ENCODE measurements at places on chromosomes 1 and 21. TPM values are rescaled to one million over a fixed set of nuclear protein-coding genes. Genes with fewer than 3 reads are reported as not detected.

GRCh38 chr1:19044975-19045831 lies 88.7 kb upstream of the IFFO2 start:
- H3K27ac ChIP-seq = no peak overlapping the region
- H3K4me1 ChIP-seq = no peaks in the 10 kb centered on the region
- peaks cover 17% of the 10 kb centered on the region for H3K27me3 ChIP-seq
- H3K36me3 ChIP-seq = no peaks in the 10 kb centered on the region

DNA sequence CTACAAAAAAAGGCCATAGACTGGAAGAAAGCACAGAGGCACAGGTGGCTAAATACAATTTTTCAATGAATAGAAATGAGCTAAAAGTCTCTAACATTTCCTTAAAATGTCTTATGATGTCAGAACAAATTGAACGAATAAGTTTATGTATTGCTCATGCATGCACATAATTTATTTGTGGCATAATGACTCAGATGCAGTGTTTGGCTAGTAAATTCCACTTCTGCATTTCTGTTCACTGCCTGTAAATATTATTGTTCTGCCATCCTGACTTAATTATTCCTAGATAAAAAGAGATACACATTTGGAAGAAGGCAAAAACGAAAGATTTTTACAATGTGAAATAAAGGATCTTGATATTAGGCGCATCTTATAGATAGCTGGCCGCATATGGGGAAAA lies 26.6 kb upstream of the EXO1 start:
- no peak for DNase-seq
- no peaks in the 10 kb centered on the region for H3K27me3 ChIP-seq
- no peak overlapping the region for H3K4me3 ChIP-seq
- peaks cover 14% of the 10 kb centered on the region for H3K4me1 ChIP-seq
- no peaks in the 10 kb centered on the region for H3K36me3 ChIP-seq

GRCh38 chr1:44078104-44078503 lies 40.5 kb upstream of the KLF17 start:
- H3K27ac ChIP-seq = no peak overlapping the region
- H3K36me3 ChIP-seq = no peaks in the 10 kb centered on the region

- no peaks in the 10 kb centered on the region for H3K4me1 ChIP-seq
- H3K27me3 ChIP-seq = no peaks in the 10 kb centered on the region
- H3K4me3 ChIP-seq = no peak overlapping the region
- no peaks in the 10 kb centered on the region for H3K36me3 ChIP-seq
- H3K27ac ChIP-seq = no peak overlapping the region
- peak; percentile 62 for DNase-seq
Observed at GRCh38 chr1:65958561-65959350, 166.1 kb downstream of the PDE4B start.

DNA sequence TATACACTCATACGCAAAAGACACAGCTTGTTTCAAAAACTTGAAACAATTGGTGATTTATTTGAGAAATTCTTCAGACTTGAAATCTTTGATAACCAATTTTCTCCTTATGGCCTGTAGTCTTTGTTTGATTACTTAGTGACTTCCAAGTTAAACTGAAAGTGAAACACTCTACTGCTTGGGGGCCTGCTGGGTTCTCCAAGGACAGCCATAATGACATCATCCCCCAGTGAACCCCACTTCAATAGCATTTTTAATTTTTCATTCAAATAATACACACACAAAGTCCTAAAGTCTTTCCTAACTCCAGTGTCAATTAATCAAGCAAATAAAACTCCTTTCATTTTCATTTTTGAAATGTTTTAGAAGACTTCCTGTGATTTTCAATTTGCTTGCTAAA lies 59.2 kb downstream of the KRTAP19-8 start:
- DNase-seq = no peak
- no peaks in the 10 kb centered on the region for H3K4me1 ChIP-seq
- no peak overlapping the region for H3K4me3 ChIP-seq
- H3K36me3 ChIP-seq = no peaks in the 10 kb centered on the region
- no peak overlapping the region for H3K27ac ChIP-seq

- no peaks in the 10 kb centered on the region for H3K36me3 ChIP-seq
- H3K27ac ChIP-seq = no peak overlapping the region
- H3K4me1 ChIP-seq = peaks cover 9% of the 10 kb centered on the region
- H3K27me3 ChIP-seq = no peaks in the 10 kb centered on the region
Observed at GRCh38 chr21:19507682-19508260, 1104.2 kb upstream of the TMPRSS15 start.

DNA sequence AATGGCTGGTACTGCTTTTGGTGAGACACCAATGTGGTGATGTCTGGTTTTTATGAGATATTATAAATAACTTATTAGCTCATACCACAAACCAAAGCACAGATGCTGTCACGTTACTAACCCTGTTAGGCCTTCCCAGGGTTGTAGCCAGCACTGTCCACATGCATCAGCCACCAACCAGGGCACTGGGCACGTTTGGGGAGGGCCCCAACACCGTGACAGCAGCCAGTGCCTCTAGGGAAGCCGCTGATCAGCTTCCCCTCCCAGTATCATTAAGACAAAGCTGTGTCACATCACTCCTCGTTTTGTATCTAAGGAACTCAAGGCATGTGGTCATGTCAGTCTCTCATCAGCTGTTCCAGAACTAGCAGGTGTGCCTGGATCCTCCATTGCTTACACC lies 13.9 kb downstream of the URB1 start:
- H3K27me3 ChIP-seq = no peaks in the 10 kb centered on the region
- no peak overlapping the region for H3K4me3 ChIP-seq
- peaks cover 6% of the 10 kb centered on the region for H3K4me1 ChIP-seq
- DNase-seq = no peak

DNA sequence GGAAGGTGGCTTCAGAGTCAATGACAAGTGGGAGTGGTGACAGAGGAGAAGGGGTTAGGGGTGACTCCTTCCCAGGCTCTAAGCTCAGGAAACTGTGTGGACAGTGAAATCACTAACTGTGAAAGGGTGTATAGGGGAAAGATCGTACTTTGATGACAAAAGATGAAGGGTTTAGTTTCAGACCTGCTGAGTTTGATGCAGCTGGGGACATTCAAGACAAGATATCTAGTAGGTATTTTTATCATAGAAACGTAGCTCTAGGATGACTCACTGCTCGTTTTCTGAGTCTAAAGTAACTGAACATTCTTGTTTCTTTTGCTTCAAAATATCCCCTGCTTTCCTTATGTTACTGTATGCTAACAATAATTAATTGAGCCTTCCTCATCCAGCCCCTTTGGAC lies 149.0 kb downstream of the PCP4 start:
- H3K36me3 ChIP-seq = no peaks in the 10 kb centered on the region
- no peak for DNase-seq
- no peaks in the 10 kb centered on the region for H3K4me1 ChIP-seq
- no peak overlapping the region for H3K27ac ChIP-seq
- H3K27me3 ChIP-seq = no peaks in the 10 kb centered on the region
- H3K4me3 ChIP-seq = no peak overlapping the region

- H3K27me3 ChIP-seq = peaks cover 33% of the 10 kb centered on the region
- no peak for DNase-seq
- no peak overlapping the region for H3K4me3 ChIP-seq
- H3K27ac ChIP-seq = no peak overlapping the region
- no peaks in the 10 kb centered on the region for H3K36me3 ChIP-seq
Observed at GRCh38 chr21:31967334-31967733, 94.5 kb downstream of the HUNK start.

- peak overlapping the region; percentile 75 for H3K27ac ChIP-seq
- H3K4me1 ChIP-seq = peaks cover 49% of the 10 kb centered on the region
- H3K27me3 ChIP-seq = no peaks in the 10 kb centered on the region
- no peaks in the 10 kb centered on the region for H3K36me3 ChIP-seq
- no peak for DNase-seq
Observed at GRCh38 chr1:201294876-201295275, 11.6 kb downstream of the PKP1 start.

GRCh38 chr1:7609311-7609994 lies 161.6 kb upstream of the VAMP3 start:
- H3K27ac ChIP-seq = no peak overlapping the region
- peaks cover 45% of the 10 kb centered on the region for H3K27me3 ChIP-seq
- no peak for DNase-seq

- H3K4me3 ChIP-seq = no peak overlapping the region
- H3K27ac ChIP-seq = no peak overlapping the region
- H3K4me1 ChIP-seq = peaks cover 5% of the 10 kb centered on the region
Observed at GRCh38 chr1:89466307-89466930, 58.2 kb upstream of the LRRC8B start.

DNA sequence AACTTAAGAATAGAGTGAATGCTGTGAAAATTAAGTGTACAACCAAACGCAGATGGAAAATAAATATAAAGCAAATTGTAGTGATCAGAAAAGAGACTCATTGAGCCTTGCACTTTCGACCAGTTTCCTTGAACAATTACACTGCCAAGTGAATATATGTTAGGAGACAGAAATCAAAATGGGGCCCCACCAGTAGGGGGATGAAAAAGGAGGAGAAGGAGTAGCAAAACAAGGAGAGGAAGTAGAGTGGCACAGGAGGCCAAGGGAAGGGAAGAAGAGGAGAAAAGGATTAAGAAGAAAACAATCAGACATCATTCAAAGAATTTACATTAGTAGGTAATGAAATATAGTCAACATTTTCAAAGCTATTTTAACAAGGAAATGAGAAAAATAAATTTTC lies 1770.6 kb downstream of the PLA2G4A start:
- no peaks in the 10 kb centered on the region for H3K27me3 ChIP-seq
- H3K4me3 ChIP-seq = no peak overlapping the region
- H3K36me3 ChIP-seq = no peaks in the 10 kb centered on the region
- H3K27ac ChIP-seq = no peak overlapping the region
- H3K4me1 ChIP-seq = peaks cover 4% of the 10 kb centered on the region

- peaks cover 73% of the 10 kb centered on the region for H3K36me3 ChIP-seq
- no peaks in the 10 kb centered on the region for H3K27me3 ChIP-seq
- H3K4me3 ChIP-seq = no peak overlapping the region
- DNase-seq = no peak
Observed at GRCh38 chr1:206736878-206737728, 33.5 kb upstream of the IL19 start.

GRCh38 chr1:28297826-28298225 lies 31.0 kb upstream of the MED18 start:
- H3K27ac ChIP-seq = no peak overlapping the region
- no peak overlapping the region for H3K4me3 ChIP-seq
- DNase-seq = no peak
- no peaks in the 10 kb centered on the region for H3K27me3 ChIP-seq
- peaks cover 6% of the 10 kb centered on the region for H3K36me3 ChIP-seq

DNA sequence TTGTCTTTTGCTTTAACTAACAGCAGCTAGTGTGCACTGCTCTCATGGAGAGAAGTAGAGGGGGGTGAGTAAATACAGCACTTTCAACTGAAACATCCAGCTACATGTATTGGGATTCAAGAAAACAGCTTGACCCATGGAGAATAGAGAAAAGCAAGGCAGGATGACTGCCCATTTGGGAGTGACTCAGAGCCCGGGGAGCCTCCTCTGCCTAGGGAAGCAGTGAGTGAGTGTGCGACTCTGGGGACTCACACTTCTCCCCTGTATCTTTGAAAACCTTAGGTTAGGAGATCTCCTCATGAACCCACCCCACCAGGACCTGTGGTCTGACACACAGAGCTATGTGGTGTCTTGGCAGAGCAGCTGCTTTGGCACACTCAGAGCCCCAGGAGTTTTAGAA lies 82.0 kb upstream of the PTGFR start:
- H3K27ac ChIP-seq = no peak overlapping the region
- DNase-seq = no peak
- H3K36me3 ChIP-seq = no peaks in the 10 kb centered on the region
- H3K27me3 ChIP-seq = no peaks in the 10 kb centered on the region
- no peaks in the 10 kb centered on the region for H3K4me1 ChIP-seq

DNA sequence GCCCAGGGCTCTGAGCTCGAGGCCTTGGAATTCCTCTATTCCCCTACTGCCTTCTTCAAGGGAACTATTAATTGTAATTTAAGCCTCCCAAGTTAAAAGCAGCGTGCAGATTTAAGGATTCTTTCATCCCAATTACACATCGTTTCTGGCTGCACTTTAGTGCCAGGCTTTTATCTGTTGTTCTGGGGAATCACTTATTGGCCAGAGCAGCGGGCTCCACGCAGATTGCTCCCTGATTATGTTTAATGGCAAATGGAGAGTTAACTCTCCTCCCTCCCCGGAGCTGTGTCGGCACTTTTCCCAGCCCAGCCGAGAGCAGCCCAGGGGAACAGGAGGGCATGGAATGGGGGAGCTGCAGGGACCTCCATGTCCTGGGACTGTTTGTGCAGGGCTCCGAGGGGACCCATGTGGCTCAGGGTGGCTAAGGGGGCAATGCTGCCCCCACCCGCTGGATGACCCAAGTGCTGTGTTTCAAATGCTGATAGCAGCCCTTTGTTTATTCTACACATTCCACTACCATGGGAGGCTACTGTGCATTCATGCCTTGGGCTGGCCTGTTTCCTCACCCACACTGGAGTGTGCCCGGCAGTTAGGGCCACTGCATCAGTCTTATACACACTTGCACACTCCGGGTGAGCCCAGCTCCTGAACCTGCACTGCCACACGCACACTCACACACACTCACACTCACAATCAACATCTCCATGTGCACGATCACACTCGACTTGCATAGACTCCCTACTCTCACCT lies 93.3 kb upstream of the POU3F1 start:
- H3K4me3 ChIP-seq = no peak overlapping the region
- no peak for DNase-seq
- H3K4me1 ChIP-seq = peaks cover 25% of the 10 kb centered on the region
- no peak overlapping the region for H3K27ac ChIP-seq

DNA sequence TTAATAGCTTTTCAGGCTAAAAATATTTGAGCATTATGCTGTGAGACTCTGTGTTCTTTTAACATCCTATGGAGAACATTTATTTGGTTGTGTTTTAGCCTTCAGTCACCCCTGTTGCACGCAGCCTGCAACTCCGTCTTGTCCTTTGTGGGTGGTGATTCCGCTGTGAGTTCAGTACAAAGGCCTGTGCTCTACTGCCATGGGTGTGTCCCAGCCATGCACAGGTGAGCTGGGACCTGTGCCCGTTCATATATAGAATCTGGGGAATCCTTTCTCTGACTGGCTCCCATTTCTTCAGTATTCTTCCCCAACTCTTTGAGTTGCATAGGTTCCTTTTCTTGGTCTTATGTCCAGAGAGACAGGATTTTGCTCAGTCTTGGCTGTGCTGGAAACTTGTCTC lies 61.4 kb downstream of the ACTL8 start:
- H3K4me3 ChIP-seq = no peak overlapping the region
- peaks cover 57% of the 10 kb centered on the region for H3K27me3 ChIP-seq
- no peaks in the 10 kb centered on the region for H3K4me1 ChIP-seq
- no peak for DNase-seq
- H3K27ac ChIP-seq = no peak overlapping the region
- no peaks in the 10 kb centered on the region for H3K36me3 ChIP-seq

Gene RNU1-2
- 1,606 TPM for total RNA-seq

Gene ACTA1
- total RNA-seq = not detected

Gene CSMD2
- not detected for total RNA-seq

Gene PTAFR
- total RNA-seq = 1.8 TPM

Gene OLFM3
- total RNA-seq = not detected

Gene CFHR4
- not detected for total RNA-seq

Gene S100A9
- total RNA-seq = 126 TPM

Gene CELA3B
- not detected for total RNA-seq

Gene TMEM200B
- not detected for total RNA-seq

Gene ERMAP
- 13.2 TPM for total RNA-seq

Gene LIPI
- total RNA-seq = not detected

Gene TACSTD2
- total RNA-seq = 14.8 TPM

Gene FCRL6
- total RNA-seq = not detected

Measured in MCF 10A (cell line).